ENCODE measurements at places on chromosomes 7 and 10.

GRCh38 chr10:72277996-72278667 lies 4.4 kb downstream of the DDIT4 start:
- DNase-seq = no peak

- DNase-seq = peak; percentile 63
Observed at GRCh38 chr7:28629216-28629842, 217.0 kb downstream of the CREB5 start.

GRCh38 chr10:132506711-132507408 lies 30.7 kb upstream of the INPP5A start:
- DNase-seq = peak; percentile 59

GRCh38 chr10:1911771-1912170 lies 174.4 kb upstream of the ADARB2 start:
- DNase-seq = no peak

DNA sequence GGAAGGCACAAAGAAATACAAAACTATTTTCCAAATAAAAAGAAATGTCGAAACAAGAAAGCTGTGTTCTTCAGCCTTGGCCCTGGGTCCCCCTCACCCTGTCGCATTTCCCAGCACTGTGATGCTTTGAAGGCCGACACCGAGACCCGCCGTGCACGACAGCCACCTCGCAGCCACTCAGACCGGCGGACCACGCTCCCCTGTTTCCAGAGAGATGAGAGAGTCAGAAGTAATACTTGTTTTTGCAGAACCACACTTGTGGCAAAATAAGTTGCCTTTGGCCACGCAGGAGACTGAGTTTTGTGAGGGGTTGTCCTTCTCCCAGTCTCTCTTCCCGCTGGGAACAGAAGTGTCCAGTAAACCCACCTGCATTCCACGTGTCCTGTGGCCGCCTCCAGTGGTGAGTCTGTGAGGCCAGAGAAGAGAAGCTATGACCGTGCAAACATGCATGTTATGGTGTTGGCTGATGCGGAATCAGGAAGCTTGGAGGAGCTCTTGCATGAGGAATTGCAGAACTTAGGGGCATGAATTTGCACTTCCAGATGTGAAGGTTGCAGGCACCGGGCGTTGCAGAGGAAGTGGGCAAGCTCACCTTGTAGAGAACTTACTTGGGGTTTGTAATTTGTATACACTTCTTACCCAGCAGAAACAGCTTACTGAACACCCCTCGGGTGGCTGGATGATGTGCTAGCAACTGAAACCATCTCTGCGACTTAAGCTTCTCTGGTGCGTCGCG lies 194.5 kb downstream of the EBF3 start:
- DNase-seq = no peak

GRCh38 chr7:20283385-20283784 lies 47.3 kb upstream of the ITGB8 start:
- no peak for DNase-seq

DNA sequence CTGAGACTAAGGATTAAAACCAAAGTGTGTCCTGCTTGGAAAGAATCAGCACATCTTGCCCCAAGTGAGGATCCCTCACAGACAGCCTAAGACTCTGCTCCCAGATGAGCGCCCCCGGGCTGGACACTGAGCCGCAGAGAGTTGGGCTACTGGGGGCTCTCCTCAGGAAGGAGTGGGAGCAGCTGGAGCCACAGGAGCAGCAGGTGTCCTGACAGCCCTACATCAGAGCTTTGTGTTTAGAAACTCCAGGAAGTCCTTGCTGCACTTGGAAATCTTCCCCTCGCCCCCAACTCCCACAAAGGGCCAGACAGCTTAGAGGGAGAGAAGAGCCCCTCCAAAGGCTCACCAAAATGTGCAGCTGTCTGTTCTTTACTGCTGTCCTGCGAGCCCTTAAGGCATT lies 172.2 kb downstream of the HERPUD2 start:
- no peak for DNase-seq

GRCh38 chr10:3738855-3739350 lies 46.1 kb downstream of the KLF6 start:
- DNase-seq = no peak

DNA sequence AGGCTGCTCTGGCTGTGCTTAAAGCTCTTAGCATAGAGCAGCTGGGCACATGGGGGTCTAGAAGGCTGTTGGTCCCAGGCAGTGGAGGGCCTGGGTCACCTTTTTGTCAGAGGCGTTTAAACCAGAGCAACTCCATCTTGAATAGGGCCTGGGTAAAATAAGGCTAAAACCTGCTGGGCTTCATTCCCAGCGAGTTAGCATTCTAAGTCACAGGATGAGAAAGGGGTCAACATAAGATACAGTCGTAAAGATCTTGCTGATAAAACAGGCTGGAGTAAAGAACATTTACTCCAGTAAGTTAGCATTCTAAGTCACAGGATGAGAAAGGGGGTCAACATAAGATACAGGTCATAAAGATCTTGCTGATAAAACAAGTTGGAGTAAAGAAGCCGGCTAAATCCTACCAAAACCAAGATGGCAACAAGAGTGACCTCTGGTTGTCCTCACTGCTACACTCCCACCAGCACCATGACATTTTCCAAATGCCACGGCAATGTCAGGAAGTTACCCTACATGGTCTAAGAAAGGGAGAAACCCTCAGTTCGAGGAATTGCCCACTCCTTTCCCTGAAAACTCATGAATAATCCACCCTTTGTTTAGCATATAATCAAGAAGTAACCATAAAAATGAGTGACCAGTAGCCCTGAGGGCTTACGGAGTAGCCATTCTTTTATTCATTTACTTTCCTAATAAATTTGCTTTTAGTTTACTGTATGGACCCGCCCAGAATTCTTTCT lies 96.8 kb upstream of the PCBD1 start:
- no peak for DNase-seq

GRCh38 chr10:72340510-72341261 lies 14.0 kb downstream of the DNAJB12 start:
- peak; percentile 47 for DNase-seq

- DNase-seq = no peak
Observed at GRCh38 chr7:123439191-123439590, 95.2 kb downstream of the IQUB start.

GRCh38 chr10:120396228-120396627 lies 60.8 kb upstream of the PLPP4 start:
- DNase-seq = no peak

- no peak for DNase-seq
Observed at GRCh38 chr7:101985057-101985902, 167.9 kb downstream of the CUX1 start.

GRCh38 chr7:156309016-156309620 lies 331.5 kb upstream of the RNF32 start:
- DNase-seq = no peak

DNA sequence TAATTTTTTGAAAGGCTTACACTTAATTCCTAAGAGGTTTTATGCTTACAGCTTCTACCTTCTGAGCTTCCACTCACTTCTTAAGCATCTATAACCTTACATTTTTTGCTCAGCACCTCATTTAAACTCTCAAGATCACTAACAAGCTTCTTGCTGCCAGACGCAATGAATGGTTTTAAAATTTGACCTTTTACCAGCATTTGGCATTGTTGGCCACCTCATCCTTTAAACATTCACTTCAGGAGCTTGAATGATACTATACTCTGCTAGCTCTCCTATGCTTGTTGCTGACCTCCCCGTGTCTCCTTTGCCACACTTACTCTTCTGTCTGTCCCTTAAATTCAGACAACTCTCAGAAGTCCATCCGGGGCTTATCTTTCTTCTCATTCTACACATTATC lies 37.7 kb upstream of the ODAD2 start:
- DNase-seq = peak; percentile 93

DNA sequence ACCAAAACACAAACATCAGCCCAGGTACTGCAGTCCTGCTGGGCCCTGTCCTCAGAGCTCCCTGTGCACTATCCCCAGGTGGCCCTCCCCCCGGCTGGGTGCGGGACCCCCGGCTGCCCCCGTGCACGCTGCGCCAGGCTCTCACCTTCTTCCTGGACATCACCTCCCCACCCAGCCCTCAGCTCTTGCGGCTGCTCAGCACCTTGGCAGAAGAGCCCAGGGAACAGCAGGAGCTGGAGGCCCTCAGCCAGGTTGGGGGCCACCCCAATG lies 14.3 kb downstream of the ATG9B start:
- DNase-seq = no peak

- peak; percentile 79 for DNase-seq
Observed at GRCh38 chr7:15461576-15461975, 100.2 kb downstream of the AGMO start.

DNA sequence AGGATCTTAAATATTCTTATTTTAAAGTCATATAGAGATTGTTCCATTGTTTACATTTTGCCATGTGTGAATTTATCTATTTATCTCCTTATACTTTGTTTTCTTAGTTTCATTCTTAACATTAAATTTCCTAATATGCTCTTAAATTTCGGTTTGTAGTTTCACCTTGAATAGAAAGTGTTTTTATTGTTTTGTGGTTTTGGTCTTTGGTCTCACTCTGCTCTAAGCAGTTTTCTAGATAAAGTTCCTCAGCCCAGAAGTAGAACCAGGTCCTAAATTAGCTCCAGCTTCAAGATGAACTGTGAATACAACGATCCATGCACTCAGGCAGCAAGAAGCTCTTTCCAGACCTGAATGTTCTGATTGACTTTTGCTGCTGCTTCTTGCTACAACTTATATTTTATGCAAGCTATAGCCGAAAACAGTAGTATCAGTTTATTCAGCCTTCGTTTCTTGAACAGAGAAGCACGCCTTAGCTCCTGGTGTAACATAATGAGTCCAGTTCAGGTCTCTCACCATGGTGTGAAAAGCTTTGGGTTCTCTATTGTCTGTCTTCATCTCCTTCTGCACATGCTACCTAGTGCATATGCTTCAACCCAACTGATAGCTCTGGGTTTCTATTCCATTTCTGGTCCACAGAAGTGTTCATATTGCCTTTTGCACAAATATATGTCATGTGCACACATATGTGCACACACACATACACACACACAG lies 95.3 kb downstream of the SEM1 start:
- DNase-seq = no peak

GRCh38 chr10:79905322-79906314 lies 43.3 kb downstream of the SFTPD start:
- DNase-seq = peak; percentile 32

DNA sequence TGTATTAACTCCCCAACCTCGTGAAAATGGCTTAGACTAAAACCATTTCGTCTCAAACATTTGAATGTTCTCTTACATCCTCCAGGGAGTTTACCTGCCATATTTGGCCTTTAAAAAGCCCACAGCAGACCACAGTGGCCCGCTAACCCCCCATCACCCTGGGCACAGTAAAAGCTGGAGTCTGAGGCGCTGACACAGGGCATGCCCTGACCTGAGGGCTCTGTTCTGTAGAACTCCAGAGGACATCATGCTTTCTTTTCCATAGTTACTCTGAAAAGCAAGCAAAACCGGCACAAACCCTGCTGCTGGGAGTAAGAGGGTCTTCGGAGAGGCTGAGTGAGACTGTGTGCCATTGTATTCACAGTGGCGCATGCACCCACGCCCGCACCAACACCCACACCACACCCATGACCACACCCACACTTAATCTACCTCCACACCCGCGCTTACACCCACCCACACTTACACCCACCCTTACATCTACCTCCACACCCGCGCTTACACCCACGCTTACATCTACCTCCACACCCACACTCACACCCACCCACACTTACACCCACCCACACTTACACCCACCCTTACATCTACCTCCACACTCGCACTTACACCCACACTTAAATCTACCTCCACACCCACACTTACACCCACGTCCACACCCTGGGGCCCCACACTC lies 32.1 kb downstream of the LRRC27 start:
- no peak for DNase-seq

DNA sequence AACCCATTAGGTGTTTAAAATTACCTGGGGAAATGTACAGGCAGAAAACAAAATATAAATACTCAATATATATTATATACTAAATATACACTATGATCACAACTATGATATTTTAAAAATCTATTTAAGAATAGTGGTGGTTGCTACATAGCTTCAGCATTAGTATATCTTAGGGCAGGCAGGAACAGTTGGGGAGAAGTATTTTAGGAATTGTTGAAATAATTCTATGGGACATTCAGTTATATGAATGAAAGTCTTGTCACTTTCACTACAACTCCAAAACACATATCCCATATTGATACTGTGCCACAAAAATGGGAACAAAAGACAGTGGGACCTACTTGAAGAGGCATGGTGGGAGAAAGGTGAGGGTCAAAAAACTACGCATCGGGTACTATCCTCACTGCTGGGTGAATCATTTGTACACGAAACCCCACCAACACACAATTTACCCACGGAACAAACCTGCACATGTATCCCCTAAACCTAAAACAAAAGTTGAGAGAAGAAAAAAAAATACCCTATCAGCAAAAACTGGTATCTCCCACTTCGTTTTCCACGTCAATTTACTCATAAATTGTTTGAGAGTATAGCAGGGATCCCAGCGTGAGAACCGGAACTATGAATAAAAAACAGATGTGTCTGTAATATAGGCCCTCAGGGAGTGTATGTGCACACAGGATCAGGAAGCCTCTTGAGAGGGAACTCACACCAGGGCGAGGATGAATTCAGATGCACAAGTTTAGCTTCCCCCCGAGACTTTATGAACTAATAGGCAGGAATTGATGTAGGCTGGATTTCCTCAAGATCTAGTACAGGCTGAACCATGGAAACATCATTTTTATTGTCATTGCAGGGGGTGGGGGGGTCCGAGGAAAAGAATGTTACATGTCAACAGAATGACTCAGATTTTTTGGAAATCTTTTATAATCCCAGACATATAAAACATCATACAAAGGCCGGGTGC lies 16.2 kb downstream of the SLC16A12 start:
- peak; percentile 54 for DNase-seq

- peak; percentile 93 for DNase-seq
Observed at GRCh38 chr7:116218051-116218645, 7.8 kb downstream of the TES start.

- no peak for DNase-seq
Observed at GRCh38 chr7:977326-978048, 2.1 kb upstream of the COX19 start.

- DNase-seq = peak; percentile 5
Observed at GRCh38 chr10:14712991-14713424, 61.7 kb downstream of the FAM107B start.

- no peak for DNase-seq
Observed at GRCh38 chr10:32882076-32882475, 76.0 kb downstream of the ITGB1 start.

- DNase-seq = no peak
Observed at GRCh38 chr7:56811081-56811480, 321.2 kb downstream of the ZNF479 start.

DNA sequence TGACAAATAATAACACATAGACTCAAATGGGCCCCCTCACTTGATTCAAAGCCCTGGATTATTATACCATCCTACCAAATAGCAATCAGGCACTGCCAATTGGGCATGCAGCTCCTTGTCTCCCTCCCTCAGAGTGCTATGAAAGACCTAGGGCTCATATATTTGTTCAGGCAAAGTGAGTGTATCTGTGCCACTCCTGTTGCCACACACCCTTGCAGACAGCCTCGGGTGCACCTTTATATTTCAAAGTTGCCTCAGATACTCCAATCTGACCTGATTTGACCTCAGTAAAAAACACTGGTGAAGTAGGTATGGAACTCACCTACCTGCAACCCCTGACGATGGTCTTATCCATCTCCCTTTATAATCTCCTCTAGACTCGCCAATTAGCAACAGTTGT lies 3.0 kb upstream of the NAMPT start:
- no peak for DNase-seq

GRCh38 chr7:112990624-112991023 lies 96.0 kb downstream of the GPR85 start:
- peak; percentile 33 for DNase-seq
